RPMI7951 (cell line): ENCODE measurements at places on chromosomes 5 and 9.

- DNase-seq = peak; percentile 93
Measured at GRCh38 chr9:97564291-97565175, 63.1 kb downstream of the TMOD1 start.

GRCh38 chr9:97993000-97993399, 9.9 kb downstream of the ANP32B start:
- no peak for DNase-seq

GRCh38 chr5:169832845-169833244, 147.4 kb downstream of the INSYN2B start:
- no peak for DNase-seq

- DNase-seq = no peak
Measured at GRCh38 chr5:121913418-121913817, 48.4 kb upstream of the SRFBP1 start.

GRCh38 chr5:105739732-105740131, 1931.0 kb downstream of the EFNA5 start:
- DNase-seq = no peak

- no peak for DNase-seq
Measured at GRCh38 chr5:134370311-134370870, 978 bp upstream of the UBE2B start.

DNA sequence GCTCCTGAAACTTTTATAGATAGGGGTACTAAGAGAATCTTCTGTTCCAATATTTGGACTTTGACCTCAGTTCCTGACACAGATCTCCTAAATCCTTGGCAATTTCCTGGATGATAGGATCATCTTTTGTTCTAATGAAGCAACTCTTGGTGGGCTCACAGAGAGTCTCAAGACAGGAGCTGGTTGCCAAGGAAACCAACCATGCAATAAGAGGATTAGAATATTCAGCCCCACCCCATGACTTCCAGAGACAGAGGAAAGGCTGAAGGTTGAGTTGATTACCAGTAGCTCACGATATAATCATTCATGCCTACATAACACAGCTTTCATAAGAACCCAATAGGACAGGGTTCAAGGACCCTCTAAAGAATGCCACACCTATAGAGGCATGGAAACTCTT, 2050.2 kb upstream of the CDH6 start:
- DNase-seq = no peak

GRCh38 chr5:64767959-64768357, 533 bp downstream of the SREK1IP1 start:
- DNase-seq = no peak

- DNase-seq = no peak
Measured at GRCh38 chr5:114702136-114702535, 340.3 kb downstream of the KCNN2 start.

- no peak for DNase-seq
Measured at GRCh38 chr9:36275060-36275459, 16.8 kb upstream of the GNE start.

- DNase-seq = no peak
Measured at GRCh38 chr5:150132740-150133139, 22.9 kb downstream of the PDGFRB start.

DNA sequence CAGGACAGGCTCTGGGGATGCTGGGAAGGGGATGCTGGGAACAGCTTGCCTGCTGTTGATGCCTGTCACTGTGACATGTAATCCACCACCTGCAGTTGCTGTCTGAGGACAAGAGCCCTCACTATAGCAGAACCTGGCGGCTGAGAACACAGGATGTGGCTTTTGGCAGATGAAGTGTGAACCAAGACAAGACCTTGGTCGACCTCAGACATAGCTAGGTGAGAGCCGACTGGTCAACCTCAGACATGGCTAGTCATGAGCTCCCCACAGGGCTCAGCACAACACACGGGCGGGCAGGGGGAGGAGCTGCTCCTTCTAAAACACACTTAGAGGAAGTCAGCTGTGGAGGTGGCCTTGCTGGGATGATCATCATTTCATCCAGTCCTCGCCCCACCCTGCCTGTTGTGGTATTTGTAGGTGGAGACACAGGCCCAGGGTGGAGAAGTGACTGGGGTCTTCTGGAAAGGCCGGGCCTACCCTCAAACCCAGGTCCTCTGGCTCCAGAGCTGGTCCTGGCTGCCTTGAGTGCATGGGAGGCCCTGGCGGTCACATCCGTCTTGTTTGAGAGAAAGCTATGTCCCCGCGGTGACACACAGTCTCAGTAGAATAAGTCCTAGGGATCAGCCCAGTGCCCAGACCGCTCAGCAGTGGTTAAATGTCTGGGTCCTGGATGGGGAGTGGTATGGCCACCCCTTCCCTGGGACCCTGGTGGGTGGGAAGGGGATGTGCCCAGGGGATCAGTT, 6.1 kb downstream of the SUSD3 start:
- peak; percentile 22 for DNase-seq

- no peak for DNase-seq
Measured at GRCh38 chr5:863244-863805, 12.5 kb upstream of the ZDHHC11 start.

GRCh38 chr9:86713470-86713869, 233.8 kb downstream of the GAS1 start:
- peak; percentile 30 for DNase-seq

GRCh38 chr5:144298658-144299057, 128.0 kb downstream of the KCTD16 start:
- DNase-seq = no peak

DNA sequence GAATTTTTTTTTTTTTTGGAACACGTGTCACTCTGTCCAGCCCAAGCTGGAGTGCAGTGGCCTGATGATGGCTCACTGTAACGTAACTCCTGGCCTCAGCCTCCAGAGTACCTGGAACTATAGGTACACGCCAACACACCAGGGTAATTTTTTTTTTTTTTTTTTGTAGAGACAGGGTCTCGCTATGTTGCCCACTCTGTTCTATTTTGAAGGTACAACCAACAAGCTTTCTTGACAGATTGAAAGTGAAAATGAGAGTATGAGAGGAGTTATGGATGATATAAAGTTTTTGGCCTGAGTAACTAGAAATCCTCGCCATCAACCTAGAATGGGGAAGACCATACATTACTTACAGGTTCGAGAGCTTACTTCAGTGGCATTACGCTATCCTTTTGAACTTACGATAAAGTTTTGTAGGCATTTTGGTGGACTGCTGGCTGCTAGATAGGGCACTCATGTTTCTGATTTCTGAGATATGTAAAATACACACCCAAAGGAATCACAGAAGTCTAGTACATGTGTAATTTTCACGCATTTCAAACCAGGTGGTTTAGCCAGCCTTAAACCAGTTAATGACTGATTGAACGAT, 806 bp upstream of the CDC42SE2 start:
- no peak for DNase-seq

- DNase-seq = no peak
Measured at GRCh38 chr5:31007672-31008071, 185.8 kb upstream of the CDH6 start.

- no peak for DNase-seq
Measured at GRCh38 chr5:98104454-98105188, 668.8 kb upstream of the RGMB start.
